ENCODE measurements at places on chromosomes 7 and 10. TPM values are rescaled to one million over a fixed set of nuclear protein-coding genes. Genes with fewer than 3 reads are reported as not detected.

DNA sequence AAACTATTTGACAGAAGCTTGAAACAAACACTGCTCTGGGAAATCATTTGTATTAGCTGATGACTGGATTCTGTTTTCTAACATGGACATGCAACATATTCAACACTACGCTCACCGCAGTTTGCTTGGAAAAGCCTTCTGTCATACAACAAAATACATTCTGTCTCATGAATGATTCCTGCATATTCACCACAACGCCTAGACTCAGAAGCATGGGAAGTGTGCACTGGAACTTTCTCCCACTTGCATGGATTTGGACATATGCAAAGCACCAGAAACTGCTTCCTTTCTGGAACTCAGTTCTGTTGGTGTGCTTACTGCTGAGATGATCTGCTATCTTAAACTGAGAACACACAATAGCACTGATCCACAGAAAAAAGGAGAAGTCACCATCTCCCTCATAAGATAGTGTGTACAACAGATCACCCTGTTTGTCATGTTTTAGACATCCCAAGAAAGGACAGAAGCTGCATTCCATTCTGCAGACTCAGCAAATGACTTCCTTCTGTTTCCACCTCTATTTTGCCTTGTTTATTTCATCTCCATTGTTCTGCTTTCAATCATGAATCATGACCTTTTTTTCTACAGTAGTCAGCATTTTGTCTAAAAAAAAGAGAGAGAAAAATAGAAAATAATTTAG is 115.8 kb downstream of the HTR7 start:
- H3K36me3 ChIP-seq = no peaks in the 10 kb centered on the region
- H3K27ac ChIP-seq = no peak overlapping the region
- DNase-seq = peak; percentile 69

GRCh38 chr10:7533657-7534479 is 123.0 kb upstream of the SFMBT2 start:
- no peak overlapping the region for H3K4me3 ChIP-seq
- no peaks in the 10 kb centered on the region for H3K4me1 ChIP-seq
- H3K36me3 ChIP-seq = no peaks in the 10 kb centered on the region
- H3K27me3 ChIP-seq = peaks cover 44% of the 10 kb centered on the region

GRCh38 chr7:149821191-149822148 is 16.7 kb upstream of the ZNF862 start:
- H3K27me3 ChIP-seq = no peaks in the 10 kb centered on the region
- no peak overlapping the region for H3K4me3 ChIP-seq
- DNase-seq = no peak
- no peaks in the 10 kb centered on the region for H3K36me3 ChIP-seq
- no peaks in the 10 kb centered on the region for H3K4me1 ChIP-seq

- no peaks in the 10 kb centered on the region for H3K36me3 ChIP-seq
- H3K27me3 ChIP-seq = no peaks in the 10 kb centered on the region
- DNase-seq = no peak
- no peak overlapping the region for H3K4me3 ChIP-seq
- no peak overlapping the region for H3K27ac ChIP-seq
Observed at GRCh38 chr7:114977277-114977676, 55.4 kb downstream of the MDFIC start.

LRIT1 gene
- not detected for total RNA-seq

BHLHA15 gene
- total RNA-seq = 12.0 TPM
